ENCODE measurements at places on chromosomes 3 and 15.

- H3K36me3 ChIP-seq: no peaks in the 10 kb centered on the region
- DNase-seq: no peak
- H3K4me3 ChIP-seq: no peak overlapping the region
Observed at GRCh38 chr3:22986958-22987357, 216.2 kb upstream of the UBE2E2 start.

- H3K27ac ChIP-seq: no peak overlapping the region
- no peaks in the 10 kb centered on the region for H3K27me3 ChIP-seq
- DNase-seq: no peak
- H3K4me3 ChIP-seq: no peak overlapping the region
- peaks cover 12% of the 10 kb centered on the region for H3K4me1 ChIP-seq
Observed at GRCh38 chr3:130925628-130926027, 31.7 kb downstream of the ATP2C1 start.

- no peak overlapping the region for H3K27ac ChIP-seq
- H3K4me3 ChIP-seq: no peak overlapping the region
- DNase-seq: no peak
- no peaks in the 10 kb centered on the region for H3K4me1 ChIP-seq
- peaks cover 5% of the 10 kb centered on the region for H3K36me3 ChIP-seq
Observed at GRCh38 chr3:151675858-151676615, 57.7 kb upstream of the AADACL2 start.

DNA sequence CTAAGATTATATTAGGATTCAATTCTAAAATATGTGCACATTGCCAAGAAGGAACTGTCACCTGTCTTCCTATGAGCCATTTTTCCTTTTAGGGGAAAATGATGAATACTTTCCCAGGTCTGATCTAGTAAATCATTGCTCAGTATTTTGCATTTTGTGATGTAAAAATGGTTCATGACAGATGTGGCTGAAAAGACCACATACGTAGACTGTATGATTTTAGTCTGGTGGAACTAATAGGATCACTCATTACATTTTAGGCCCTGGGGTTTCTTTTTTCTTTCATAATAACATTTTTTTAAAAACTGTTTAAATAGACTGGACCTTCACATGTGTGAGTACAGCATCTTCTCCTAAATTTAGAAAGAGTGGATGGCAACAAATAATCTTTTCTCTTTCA is 201.7 kb upstream of the MLF1 start:
- H3K4me3 ChIP-seq: no peak overlapping the region
- no peaks in the 10 kb centered on the region for H3K36me3 ChIP-seq
- DNase-seq: no peak

DNA sequence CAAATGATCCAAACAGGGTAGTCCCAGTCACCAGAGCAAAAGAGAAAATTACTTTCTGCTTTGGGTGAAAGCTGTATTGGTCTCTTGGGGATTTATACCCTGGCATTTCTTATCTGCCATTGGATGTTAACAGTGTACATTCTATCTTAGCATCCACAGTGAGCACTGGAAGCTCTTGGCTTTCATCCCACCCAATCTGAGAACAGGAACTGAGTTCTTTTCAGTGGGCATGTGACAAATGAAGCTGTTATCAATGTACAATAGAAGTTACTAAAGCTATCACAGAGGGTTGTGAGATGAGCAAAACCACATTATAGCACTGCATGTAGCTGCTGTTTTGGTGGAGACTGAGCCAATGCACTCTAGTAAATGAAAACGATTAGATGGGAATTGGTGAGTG is 300.7 kb downstream of the TUSC7 start:
- no peak overlapping the region for H3K27ac ChIP-seq
- no peak for DNase-seq
- no peaks in the 10 kb centered on the region for H3K36me3 ChIP-seq

GRCh38 chr15:57647791-57648130 is 56.1 kb downstream of the MYZAP start:
- no peak overlapping the region for H3K4me3 ChIP-seq
- no peaks in the 10 kb centered on the region for H3K36me3 ChIP-seq
- H3K4me1 ChIP-seq: no peaks in the 10 kb centered on the region
- no peak overlapping the region for H3K27ac ChIP-seq
- peaks cover 19% of the 10 kb centered on the region for H3K27me3 ChIP-seq
- DNase-seq: no peak

- no peak overlapping the region for H3K27ac ChIP-seq
- peaks cover 3% of the 10 kb centered on the region for H3K36me3 ChIP-seq
- H3K4me1 ChIP-seq: no peaks in the 10 kb centered on the region
Observed at GRCh38 chr3:30073040-30073439, 533.4 kb upstream of the TGFBR2 start.

GRCh38 chr15:95799286-95800200 is 531.0 kb upstream of the NR2F2 start:
- peaks cover 16% of the 10 kb centered on the region for H3K4me1 ChIP-seq
- no peaks in the 10 kb centered on the region for H3K27me3 ChIP-seq
- no peak overlapping the region for H3K27ac ChIP-seq
- no peak overlapping the region for H3K4me3 ChIP-seq
- DNase-seq: no peak

- DNase-seq: no peak
- H3K27ac ChIP-seq: no peak overlapping the region
Observed at GRCh38 chr15:92035961-92036360, 182.5 kb downstream of the SLCO3A1 start.

DNA sequence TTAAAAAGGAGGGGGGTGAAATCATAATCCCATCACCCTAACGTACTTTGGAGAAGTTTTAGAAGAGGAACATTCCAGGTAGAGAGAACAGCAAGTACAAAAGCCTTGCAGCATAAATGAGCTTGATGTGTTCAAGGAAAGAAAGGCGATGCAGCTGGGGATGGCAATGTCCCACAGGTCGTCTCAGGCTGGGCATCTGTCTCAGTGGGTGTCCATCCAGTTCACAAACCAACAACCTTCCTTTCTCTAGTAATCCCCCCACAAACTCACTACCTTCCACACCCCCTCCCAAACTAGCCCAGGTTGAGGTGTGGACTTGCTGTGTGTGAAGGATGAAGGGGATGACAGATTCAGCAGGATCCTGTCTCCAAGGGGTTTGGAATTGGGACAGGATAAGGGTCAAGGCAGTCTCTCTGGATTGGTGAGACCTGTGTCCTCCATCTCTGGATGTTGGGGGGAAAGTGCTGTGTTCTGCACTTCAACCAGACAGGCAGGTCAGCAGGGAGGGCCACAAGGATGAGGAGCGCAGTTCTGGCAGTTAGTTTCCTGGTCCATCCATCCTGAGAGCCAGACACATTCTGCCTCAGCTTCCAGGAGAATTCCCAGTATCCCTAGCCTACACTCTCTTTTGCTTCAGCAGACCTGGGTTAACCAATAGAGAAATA is 1.7 kb upstream of the ESYT3 start:
- peaks cover 2% of the 10 kb centered on the region for H3K36me3 ChIP-seq
- H3K4me3 ChIP-seq: peak overlapping the region; percentile 71
- H3K4me1 ChIP-seq: peaks cover 9% of the 10 kb centered on the region
- peaks cover 74% of the 10 kb centered on the region for H3K27me3 ChIP-seq
- H3K27ac ChIP-seq: no peak overlapping the region
- DNase-seq: no peak

- peaks cover 32% of the 10 kb centered on the region for H3K4me1 ChIP-seq
- DNase-seq: no peak
- no peak overlapping the region for H3K27ac ChIP-seq
- H3K36me3 ChIP-seq: no peaks in the 10 kb centered on the region
- no peaks in the 10 kb centered on the region for H3K27me3 ChIP-seq
Observed at GRCh38 chr15:73685981-73686380, 1.8 kb downstream of the CD276 start.

- H3K36me3 ChIP-seq: no peaks in the 10 kb centered on the region
- DNase-seq: no peak
- H3K4me1 ChIP-seq: no peaks in the 10 kb centered on the region
Observed at GRCh38 chr3:112778353-112778948, 68.2 kb downstream of the CD200R1L start.

- H3K27me3 ChIP-seq: no peaks in the 10 kb centered on the region
- no peak overlapping the region for H3K4me3 ChIP-seq
Observed at GRCh38 chr3:56415652-56416051, 52.6 kb downstream of the ERC2 start.

- H3K4me3 ChIP-seq: no peak overlapping the region
- peaks cover 33% of the 10 kb centered on the region for H3K4me1 ChIP-seq
- H3K27me3 ChIP-seq: no peaks in the 10 kb centered on the region
- peaks cover 30% of the 10 kb centered on the region for H3K36me3 ChIP-seq
- H3K27ac ChIP-seq: no peak overlapping the region
Observed at GRCh38 chr15:57553526-57553925, 38.2 kb upstream of the MYZAP start.

- no peaks in the 10 kb centered on the region for H3K36me3 ChIP-seq
- peaks cover 10% of the 10 kb centered on the region for H3K4me1 ChIP-seq
- no peak for DNase-seq
- H3K27ac ChIP-seq: no peak overlapping the region
- no peaks in the 10 kb centered on the region for H3K27me3 ChIP-seq
- no peak overlapping the region for H3K4me3 ChIP-seq
Observed at GRCh38 chr15:58462973-58463663, 31.3 kb downstream of the LIPC start.

GRCh38 chr3:96106701-96107100 is 707.7 kb upstream of the EPHA6 start:
- H3K4me3 ChIP-seq: no peak overlapping the region

- H3K27me3 ChIP-seq: no peaks in the 10 kb centered on the region
- peaks cover 68% of the 10 kb centered on the region for H3K4me1 ChIP-seq
- DNase-seq: no peak
- H3K27ac ChIP-seq: peak overlapping the region; percentile 97
- H3K36me3 ChIP-seq: peaks cover 43% of the 10 kb centered on the region
Observed at GRCh38 chr3:13349823-13350222, 70.3 kb downstream of the NUP210 start.

GRCh38 chr3:36784138-36784635 is 19.8 kb upstream of the DCLK3 start:
- no peak overlapping the region for H3K27ac ChIP-seq
- DNase-seq: no peak
- H3K4me3 ChIP-seq: no peak overlapping the region
- no peaks in the 10 kb centered on the region for H3K4me1 ChIP-seq
- no peaks in the 10 kb centered on the region for H3K36me3 ChIP-seq

GRCh38 chr3:151589311-151589710 is 128.4 kb upstream of the IGSF10 start:
- H3K27ac ChIP-seq: no peak overlapping the region
- DNase-seq: no peak
- H3K4me1 ChIP-seq: peaks cover 35% of the 10 kb centered on the region
- H3K36me3 ChIP-seq: peaks cover 16% of the 10 kb centered on the region
- H3K4me3 ChIP-seq: no peak overlapping the region

GRCh38 chr15:64213646-64214045 is 50.8 kb upstream of the PPIB start:
- H3K36me3 ChIP-seq: peaks cover 8% of the 10 kb centered on the region
- H3K27me3 ChIP-seq: no peaks in the 10 kb centered on the region
- DNase-seq: no peak
- H3K4me1 ChIP-seq: 0 out of 2 replicates have a peak, but pooled peaks cover 4% of the 10 kb centered on the region
- no peak overlapping the region for H3K4me3 ChIP-seq

GRCh38 chr15:59931646-59932261 is 72.4 kb upstream of the FOXB1 start:
- H3K27me3 ChIP-seq: no peaks in the 10 kb centered on the region
- no peak for DNase-seq
- no peak overlapping the region for H3K27ac ChIP-seq
- H3K4me1 ChIP-seq: peaks cover 48% of the 10 kb centered on the region
- no peaks in the 10 kb centered on the region for H3K36me3 ChIP-seq

DNA sequence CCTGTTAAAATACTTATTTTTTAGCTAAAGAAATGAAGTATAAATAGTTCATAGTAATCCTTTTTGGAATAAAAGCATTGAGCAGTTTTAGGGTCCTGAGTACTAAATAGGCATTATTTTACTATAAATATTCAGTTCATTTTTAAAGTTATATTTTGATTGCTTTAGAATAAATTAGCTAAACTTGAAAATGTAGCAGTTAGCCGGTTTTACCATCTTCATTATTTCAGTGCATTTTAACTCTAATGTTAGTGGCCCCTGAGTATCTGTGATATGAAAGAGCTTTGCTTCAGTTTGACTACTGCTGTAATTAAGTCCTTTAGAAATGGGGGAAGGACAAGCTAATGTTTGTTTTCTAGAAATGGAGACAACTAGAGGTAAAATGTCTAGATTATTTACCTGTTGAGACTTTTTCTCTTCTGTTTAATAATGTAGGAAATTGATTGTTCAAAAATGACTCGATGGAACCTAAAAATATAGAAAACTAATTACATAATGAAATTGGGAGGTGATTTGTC is 3.6 kb downstream of the SMC4 start:
- H3K4me1 ChIP-seq: peaks cover 34% of the 10 kb centered on the region
- DNase-seq: no peak
- peaks cover 29% of the 10 kb centered on the region for H3K36me3 ChIP-seq
- H3K4me3 ChIP-seq: peak overlapping the region; percentile 99
- H3K27ac ChIP-seq: peak overlapping the region; percentile 48

DNA sequence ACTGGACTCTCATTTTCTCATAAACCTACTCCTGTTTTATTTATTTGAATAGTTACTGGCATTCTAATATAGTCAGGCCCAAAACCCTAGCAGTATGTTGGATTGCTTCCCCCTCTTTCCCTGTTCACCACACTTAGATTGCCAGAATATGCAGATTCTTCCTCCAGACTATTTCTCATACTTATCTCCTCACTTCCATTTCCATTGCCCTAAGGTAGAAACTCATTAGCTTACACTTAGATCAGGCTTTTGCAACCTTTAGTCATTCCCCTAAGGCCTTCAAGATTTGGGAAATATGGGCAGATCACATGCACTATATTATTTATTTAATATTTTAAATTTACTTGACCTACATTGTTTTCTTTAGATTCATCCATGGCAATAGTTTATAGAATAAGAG is 98.9 kb downstream of the MEIS2 start:
- peaks cover 17% of the 10 kb centered on the region for H3K4me1 ChIP-seq
- DNase-seq: no peak
- no peak overlapping the region for H3K27ac ChIP-seq

- peaks cover 43% of the 10 kb centered on the region for H3K36me3 ChIP-seq
- no peaks in the 10 kb centered on the region for H3K27me3 ChIP-seq
- H3K27ac ChIP-seq: no peak overlapping the region
- no peak for DNase-seq
- peaks cover 3% of the 10 kb centered on the region for H3K4me1 ChIP-seq
- H3K4me3 ChIP-seq: no peak overlapping the region
Observed at GRCh38 chr3:7764115-7764514, 737.5 kb upstream of the LMCD1 start.

- peaks cover 24% of the 10 kb centered on the region for H3K36me3 ChIP-seq
- H3K4me1 ChIP-seq: no peaks in the 10 kb centered on the region
- H3K27me3 ChIP-seq: no peaks in the 10 kb centered on the region
- no peak overlapping the region for H3K27ac ChIP-seq
Observed at GRCh38 chr3:144900366-144900765, 928.7 kb downstream of the DIPK2A start.

DNA sequence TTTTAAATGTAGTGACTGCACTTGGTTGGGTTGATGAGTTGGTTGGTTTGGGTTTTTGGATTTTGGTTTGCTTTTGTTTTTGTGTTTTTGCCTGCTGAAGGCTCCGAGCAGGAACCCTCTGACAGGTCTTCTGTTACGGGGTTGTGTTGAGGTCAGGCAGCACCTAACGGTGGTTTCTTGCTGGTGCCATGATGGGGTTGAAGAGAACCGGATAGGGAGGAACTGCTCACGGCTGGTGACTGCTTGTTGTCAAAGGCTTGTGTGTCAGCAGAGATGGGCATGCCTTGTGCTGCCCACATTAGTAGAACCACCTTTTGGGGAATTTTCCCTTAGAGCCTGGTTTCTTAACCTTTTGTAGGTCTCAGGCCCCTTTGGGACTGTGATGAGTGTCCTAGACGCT is 42.0 kb downstream of the SLC6A6 start:
- peak overlapping the region; percentile 64 for H3K27ac ChIP-seq
- H3K36me3 ChIP-seq: peaks cover 57% of the 10 kb centered on the region
- peaks cover 19% of the 10 kb centered on the region for H3K4me1 ChIP-seq
- no peak for DNase-seq
- no peak overlapping the region for H3K4me3 ChIP-seq
- no peaks in the 10 kb centered on the region for H3K27me3 ChIP-seq

Measured in WTC11 (cell line).